Posterior vena cava (tissue), 2 donors: ENCODE measurements at places on chromosomes 2 and 18. TPM values are rescaled to one million over a fixed set of nuclear protein-coding genes. Genes with fewer than 3 reads are reported as not detected.

GPR155 gene
- 10.4 TPM for total RNA-seq

GRCh38 chr2:64288321-64289193, 144.3 kb upstream of the PELI1 start:
- no peak for DNase-seq

INO80B gene
- 20.5 TPM for total RNA-seq

DNA sequence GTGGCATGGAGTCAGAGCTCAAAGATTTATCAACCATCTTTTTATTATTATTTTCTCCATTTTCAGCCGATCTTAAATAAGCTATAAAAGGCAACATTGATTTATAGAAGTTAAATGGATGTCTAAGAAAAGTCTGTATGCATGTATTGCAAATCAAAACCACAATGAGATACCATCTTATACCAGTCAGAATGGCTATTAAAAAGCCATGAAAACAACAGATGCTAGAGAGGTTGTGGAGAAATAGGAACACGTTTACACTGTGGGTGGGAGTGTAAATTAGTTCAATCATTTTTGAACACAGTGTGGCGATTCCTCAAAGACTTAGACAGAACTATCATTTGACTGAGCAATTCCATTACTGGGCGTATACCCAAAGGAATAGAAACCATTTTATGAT, 731.0 kb downstream of the CNTNAP5 start:
- DNase-seq = no peak

NCKAP5 gene
- total RNA-seq = 2.1 TPM

DNA sequence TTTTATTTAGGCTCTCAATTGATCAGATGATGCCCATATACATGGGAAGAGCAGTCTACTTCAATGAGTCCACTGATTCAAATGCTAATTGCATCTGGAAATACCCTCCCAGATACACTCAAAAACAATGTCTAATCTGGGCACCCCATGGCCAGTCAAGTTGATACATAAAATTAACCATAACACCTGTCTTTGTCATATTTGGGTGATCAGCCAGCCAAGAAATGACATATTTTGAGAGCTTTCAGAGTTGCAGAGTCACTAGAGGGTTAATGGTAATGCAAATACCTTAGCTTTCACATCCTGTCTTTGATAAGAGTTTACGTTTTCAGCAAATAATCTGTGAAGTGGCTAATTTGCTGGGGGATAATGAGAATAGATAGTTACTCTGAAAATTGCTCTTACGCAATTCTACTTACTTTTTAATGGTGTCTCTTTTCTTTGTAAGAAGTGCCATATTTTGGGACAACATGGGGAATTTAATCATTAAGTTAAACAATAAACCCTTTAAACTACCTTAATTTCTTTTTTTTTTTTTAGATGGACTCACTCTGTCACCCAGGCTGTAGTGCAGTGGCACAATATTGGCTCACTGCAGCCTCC, 49.1 kb downstream of the CCDC195 start:
- no peak for DNase-seq
